ENCODE measurements at places on chromosomes 12 and 14.

GRCh38 chr14:94021001-94021400 lies 5.1 kb upstream of the OTUB2 start:
- DNase-seq: no peak

GRCh38 chr14:35180179-35180578 lies 57.8 kb downstream of the PRORP start:
- DNase-seq: no peak

DNA sequence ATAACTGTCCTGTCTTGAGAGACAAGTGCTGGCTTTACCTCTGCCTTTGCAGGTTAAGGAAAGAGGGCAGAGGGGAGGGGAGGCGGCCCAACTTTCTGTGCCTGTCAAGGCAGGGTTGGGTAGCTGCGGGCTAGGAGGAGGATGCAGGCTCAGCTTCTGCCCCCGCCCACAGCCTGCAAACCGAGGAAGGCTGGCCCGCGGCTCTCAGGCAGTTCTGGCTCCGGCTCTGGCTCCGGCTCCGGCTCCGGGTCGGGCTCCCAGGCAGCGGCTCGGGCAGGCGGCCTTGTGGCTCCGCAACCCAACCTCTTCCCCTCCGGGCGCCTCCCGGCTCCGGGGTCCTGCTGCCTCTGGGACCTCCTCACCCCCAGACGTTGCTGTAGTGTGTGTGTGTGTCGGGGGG lies 92.9 kb downstream of the TMEM30B start:
- DNase-seq: no peak

DNA sequence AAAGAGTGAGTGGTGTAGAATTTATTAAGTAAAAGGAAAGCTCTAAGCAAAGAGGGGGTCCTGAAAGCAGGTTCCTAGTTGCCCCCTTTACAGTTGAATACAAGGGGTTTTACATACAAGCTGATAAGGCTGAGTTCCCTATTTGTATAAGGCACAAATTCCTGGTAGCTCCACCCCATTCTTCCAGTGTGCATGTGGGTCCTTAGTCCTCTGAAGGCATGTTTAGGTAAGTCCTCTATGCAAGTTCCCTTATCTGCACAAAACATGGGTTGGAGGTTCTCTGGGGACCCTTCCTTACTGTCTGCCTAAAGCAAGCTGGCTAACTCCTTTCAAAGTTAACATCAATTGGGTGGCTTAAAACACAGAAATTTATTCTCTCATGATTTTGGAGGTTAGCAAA lies 2.9 kb upstream of the FAR2 start:
- no peak for DNase-seq

DNA sequence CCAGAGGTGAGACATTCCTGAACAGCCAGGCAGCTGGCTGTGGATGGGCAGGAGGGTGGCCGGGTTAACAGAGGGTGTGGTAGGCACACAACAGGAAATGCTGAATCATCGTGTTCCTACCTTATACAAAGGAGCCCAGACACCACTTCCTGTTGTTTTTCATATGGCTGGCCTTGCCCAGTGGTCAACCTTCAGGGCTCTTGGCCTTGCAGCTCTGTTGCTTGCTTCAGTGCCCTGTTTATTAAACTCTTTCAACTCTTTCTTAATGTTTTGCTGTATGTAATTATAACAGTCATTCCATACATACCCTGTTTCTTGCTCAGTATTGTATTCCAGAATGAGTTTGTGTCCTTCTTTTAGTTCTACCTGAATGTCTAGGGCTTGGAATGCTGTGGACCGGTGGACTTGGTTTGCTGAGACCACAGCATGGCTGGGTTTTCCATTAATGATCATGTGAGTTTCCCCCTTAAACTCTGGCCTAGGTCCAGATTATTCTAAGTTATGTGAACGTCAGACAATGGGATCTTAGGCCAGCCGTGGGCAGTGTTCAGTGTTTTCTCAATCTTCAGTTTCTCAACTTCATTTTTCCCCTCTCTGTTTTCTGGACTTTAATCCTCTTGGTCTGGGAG lies 11.9 kb downstream of the CFAP54 start:
- peak; percentile 71 for DNase-seq

- peak; percentile 47 for DNase-seq
These were observed 1.8 kb upstream of the SAMD4A start for GRCh38 chr14:54564868-54565784.

DNA sequence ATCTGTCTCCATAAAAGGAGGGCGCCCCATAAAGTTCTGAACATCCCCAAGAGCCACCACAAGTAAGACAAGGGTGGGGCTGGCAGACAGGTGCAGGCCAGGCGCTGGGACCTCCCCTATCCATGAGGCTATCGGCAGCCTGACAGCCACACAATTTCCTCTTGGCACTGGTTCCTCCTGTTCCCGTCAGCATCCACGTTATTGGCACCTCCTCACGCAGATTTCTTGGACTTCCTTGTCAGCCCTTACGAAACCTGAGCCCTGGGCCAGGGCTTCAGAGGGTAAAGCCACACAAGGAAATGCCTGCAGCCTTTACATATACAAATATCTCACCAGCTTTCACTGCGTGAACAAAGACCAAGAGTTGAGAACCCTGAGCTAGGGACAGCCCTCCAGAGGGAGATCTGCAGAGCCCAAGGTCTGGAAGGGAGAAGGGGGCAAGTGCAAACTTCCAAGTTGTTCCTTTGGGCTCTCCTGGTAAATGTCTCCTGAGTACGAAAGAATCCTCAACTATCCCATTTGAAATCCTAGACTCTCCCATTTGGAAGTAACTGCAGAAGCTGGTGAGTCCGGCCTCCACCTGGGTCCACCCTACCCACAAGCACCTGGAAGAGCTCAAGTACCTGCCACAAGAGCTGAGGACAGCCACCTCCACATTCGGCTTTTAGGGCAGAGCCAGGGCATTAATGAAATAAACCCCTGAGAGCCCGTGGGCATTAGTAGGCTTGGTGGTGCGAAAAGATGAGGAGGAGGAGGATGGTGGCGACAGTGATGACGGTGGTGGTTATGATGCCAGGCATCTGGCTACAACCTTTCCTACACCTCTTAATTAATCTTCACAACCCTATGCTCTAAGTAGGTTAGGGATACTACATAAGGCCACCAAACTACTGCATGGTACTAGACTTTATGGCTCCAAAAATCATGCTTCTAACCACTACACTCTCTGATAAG lies 5.5 kb upstream of the TC2N start:
- DNase-seq: peak; percentile 61

- no peak for DNase-seq
These were observed 148.3 kb downstream of the PHLDA1 start for GRCh38 chr12:75883241-75883640.

- no peak for DNase-seq
These were observed 219.5 kb upstream of the FKBP4 start for GRCh38 chr12:2575245-2575644.

DNA sequence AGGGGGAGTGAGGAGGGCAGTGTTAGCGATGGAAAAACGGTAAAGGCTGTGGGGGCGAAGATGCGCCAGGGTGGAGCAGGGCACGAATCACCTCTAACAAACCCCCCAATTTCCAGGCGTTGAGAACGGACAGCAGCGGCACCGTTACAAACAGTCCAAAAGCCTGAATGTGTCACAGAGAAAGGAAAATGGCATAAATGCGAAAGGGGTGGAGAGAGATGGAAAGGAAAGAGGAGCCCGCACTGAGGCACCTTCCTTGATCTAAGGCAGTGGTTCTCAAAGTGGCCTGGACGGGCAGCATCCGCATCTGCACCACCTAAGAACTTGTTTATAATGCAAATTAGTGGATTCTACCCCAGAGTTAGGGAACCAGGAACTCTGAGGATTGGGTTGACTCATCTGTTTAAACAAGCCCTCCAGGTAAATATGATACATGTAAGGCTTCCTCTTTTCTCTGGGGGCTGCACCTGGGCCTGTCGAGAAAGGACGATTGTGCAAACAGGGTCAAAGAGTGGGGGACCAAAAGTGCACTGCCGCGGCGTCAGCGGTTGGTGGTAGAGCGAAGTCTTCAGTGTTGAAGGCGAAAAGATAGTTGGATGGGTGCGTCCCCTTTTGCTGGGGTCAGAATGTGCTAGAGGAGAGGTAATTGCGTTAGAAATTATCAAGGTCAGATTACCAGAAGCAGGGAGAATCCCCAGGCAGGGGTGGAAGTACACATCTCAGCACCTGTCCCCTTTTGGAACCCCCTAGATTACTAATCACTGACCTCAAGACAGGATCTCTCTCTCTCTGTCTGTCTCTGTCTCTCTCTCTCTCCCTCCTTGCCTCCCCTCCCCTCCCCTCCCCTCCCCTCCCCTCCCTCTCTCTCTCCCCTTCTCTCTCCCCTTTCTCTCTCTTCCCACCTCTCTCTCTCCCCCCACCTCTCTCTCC lies 1.3 kb upstream of the KCNH5 start:
- no peak for DNase-seq

- no peak for DNase-seq
These were observed 10.1 kb upstream of the NT5DC3 start for GRCh38 chr12:103851127-103851526.

DNA sequence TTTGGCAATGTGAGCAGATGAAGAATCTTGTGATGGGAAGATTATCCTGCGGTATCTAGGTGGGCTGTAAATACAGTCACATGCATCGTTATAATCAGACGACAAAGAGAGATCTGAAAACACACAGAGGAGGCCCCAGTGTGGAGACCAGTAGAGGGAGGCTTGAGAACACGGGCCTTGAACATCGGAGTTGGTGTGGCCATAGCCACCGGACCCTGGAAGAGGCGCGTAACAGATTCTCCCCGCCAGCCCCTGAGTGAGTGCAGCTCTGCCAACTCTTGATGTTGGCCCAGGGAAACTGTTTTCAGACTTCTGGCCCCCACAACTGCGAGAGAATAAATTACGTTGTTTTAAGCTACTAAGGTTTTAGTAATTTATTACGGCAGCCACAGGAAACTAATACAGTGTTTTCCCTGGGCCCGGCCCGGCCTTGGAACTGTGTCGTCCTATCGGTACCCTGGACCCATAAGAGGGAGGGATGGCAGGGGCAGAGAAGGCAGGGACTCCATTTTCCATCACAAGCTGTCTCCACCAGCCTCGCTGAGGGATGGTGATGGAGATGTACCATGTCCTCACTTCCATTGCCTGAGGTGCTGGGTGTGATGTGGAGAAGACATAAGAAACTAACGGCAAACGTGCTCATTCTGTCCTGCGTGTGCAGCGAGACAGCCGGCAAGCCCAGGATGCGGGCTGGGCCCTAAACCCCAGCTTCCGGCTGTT lies 91.6 kb downstream of the NTF3 start:
- no peak for DNase-seq

GRCh38 chr14:83825843-83826242 lies 1704.1 kb upstream of the FLRT2 start:
- no peak for DNase-seq

GRCh38 chr12:107169200-107169599 lies 75.9 kb upstream of the CRY1 start:
- DNase-seq: no peak

DNA sequence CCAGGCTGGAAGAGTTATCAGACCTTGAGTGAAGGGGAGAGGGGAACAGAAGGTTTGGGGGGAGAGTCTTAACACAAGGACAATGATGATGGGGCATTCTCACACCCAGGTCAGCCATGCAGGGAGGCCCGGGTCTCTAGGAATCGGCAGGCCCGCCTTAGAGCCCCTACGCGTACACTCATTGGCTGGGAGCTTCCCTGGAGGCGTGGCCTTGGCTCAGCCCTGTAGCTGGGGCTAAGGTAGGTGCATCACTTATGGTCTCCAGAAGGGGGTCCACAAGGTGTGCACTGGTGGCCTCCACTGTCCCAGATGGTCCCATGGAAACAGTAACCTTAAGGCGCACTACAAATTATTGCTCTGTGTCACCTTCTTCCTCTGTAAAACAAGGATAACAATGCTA lies 660.1 kb downstream of the MED13L start:
- DNase-seq: no peak

DNA sequence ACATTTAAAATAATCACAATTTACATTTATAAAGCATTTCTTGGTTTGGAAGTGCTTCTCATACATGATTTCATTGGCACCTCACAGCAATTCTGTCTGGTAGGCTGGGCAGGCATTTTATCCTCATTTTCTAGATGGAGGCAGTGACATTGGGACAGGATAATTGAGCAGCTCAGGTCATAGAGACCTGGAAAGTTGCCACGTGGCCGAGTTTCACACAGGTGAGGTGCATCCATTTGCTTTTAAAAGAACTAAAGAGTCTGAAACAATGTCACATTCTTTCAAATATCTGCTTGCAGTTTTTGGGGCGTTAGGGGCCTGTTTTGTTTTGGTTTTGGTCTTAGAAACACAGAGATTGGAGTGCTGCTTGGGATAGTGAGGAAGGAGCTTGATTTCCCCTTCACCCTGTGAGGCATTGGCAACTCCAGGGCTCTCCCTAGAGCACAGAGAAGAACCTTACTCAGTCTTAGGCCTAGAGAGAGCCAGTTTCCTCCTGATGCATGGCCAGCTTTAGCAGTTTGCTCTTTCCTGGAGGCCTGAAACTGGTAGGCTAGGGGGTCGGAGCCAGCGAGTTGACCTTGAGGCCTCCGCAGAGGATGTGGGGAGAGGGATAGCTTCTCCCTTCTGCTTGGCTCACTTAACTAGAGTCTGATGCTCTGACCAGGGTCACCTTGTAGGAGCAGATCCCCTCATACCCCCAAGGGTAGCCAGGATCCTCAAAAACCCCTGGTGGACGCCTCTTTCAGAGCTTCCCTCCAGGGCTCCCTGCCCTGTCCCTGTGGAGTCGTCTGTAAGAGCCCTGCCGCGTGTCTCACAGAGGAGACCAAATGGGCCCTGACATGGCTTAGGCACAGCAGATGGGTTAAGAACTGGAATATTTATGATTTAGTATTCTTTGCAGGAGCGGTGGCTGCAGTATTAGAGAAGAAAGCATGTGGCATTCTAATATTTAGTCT lies 34.9 kb upstream of the JDP2 start:
- DNase-seq: no peak

DNA sequence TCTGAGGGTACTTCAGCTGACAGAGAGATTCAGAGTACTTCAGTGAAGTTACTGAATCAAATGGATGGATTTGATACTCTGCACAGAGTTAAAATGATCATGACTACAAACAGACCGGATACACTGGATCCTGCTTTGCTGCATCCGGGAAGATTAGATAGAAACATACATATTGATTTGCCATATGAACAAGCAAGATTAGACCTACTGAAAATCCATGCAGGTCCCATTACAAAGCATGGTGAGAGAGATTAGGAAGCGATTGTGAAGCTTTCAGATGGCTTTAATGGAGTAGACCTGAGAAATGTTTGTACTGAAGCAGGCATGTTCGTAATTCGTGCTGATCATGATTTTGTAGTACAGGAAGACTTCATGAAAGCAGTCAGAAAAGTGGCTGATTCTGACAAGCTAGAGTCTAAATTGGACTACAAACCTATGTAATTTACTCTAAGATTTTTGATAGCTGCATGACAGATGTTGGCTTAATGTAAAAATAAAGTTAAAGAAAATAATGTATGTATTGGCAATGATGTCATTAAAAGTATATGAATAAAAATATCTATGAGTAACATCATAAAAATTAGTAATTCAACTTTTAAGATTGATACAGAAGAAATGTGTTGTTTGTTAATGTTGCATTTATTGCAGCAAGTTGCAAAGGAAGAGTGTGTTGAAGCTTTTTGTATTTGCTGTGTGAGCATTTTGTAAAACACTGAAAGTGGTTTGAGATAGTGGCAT lies 136.1 kb upstream of the RAP1B start:
- no peak for DNase-seq

DNA sequence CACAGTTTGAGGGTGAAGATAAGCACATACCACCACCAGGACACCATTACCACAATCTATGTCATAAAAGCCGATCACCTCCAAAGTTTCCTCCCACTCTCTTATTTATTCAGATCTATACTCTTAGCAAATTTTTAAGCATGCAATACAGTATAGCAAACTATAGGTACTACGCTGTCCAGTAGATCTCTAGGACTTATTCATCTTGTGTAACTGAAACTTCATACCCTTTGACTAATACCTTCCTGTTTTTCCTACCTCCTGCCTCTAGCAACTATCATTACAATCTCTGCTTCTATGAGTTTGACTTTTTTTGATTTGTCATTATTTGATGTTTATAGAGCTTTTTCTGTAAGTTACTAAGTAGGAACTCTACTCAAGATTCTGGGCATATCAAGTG lies 84.5 kb upstream of the MANSC4 start:
- peak; percentile 17 for DNase-seq
